ENCODE measurements at places on chromosomes 2 and 18.

- DNase-seq = no peak
Measured at GRCh38 chr2:102834523-102835273, 72.9 kb downstream of the TMEM182 start.

DNA sequence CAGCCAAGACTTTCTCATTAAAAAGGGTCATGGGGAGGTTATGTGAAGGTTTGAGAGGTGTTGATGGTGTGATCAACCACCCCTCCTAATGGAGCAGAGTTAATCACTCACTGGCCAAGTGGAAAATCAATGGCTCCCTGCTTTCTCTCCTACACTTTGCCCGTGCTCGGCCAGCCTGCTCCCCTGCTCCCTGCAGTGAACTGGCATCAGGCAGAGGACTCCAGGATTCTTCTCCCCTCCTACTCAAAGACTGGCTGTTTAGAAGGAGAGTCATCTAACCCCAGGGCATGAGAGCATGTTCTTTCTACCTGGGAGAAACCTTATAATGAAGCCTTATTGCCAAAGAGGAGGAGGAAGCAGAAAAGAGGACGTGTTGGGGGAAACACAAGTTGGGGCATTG lies 74.9 kb downstream of the SGPP2 start:
- no peak for DNase-seq

DNA sequence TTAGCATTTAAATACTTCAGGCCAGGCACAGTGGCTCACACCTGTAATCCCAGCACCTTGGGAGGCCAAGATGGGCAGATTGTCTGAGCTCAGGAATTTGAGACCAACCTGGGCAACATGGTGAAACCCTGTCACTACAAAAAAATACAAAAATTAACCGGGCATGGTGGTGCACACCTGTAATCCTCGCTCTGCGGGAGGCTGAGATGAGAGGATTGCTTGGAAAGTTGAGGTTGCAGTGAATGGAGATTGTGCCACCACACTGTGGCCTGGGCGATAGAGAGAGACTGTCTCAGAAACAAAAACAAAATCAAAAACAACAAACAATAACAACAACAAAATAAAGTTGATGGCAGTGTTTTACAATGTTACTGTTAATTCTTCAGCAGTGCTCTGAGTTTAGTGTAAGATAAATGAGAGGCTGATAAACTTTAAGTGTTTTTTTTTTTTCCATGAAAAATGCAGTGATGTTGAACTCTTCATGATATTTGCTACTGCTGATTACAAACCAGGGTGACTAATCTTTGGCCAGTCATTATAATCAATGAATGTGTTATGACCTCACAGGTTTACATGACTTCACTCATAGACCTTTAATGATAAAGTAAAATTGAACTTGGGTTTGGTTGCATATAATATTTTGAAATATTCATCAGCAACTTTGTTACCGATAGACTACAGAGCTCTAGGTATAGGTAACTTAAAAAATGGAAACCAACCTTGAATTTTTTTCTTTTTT lies 2.5 kb downstream of the ITGAV start:
- no peak for DNase-seq

- no peak for DNase-seq
Measured at GRCh38 chr2:196980473-196980872, 54.0 kb upstream of the PGAP1 start.

- DNase-seq = no peak
Measured at GRCh38 chr18:45066886-45067285, 386.2 kb downstream of the SETBP1 start.

- no peak for DNase-seq
Measured at GRCh38 chr2:45885171-45885621, 233.7 kb downstream of the PRKCE start.

DNA sequence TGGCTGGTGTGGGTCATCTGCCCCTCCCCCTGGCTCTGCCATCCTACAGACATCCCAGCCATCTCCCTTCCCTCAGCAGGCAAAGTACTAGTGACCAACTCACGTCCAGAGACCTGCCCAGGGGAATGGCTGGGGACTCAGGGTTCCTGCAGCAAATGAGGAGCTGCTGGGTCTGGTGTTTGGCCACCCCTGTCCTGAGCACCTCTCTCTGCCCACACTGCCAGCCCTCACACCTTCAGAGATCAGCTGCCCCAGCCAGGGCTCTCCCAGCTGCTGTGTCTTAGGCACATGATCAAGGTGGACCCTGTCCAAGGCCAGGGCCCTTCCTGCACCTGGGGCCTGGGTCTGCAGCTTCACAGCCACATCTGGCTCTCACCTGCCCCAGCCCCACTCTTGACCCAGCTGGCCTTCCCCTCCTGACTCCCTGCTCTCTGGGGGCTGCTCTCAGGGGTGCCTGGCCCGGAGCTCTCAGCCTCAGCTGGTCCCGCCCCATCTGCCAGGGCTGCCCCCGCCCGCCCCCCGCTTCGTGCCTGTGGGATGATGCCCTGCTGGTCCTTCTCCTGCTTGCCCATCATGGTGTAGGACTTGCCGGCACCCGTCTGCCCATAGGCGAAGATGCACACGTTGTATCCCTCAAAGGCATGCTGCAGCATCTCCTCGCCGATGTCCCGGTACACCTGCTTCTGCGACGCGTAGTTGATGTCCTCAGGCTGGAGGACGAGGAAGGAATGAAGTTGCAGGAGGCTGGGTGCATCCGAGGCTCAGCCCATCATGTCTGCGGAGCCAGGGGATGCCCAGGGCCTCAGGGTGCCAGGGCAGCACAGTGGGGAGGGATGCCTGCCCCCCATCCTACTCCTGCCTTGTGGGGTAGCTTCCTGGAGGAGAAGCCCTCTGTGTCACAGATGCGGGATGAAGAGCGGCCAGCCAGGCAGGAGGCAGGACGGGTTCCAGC lies 32.2 kb downstream of the KIF1A start:
- no peak for DNase-seq

DNA sequence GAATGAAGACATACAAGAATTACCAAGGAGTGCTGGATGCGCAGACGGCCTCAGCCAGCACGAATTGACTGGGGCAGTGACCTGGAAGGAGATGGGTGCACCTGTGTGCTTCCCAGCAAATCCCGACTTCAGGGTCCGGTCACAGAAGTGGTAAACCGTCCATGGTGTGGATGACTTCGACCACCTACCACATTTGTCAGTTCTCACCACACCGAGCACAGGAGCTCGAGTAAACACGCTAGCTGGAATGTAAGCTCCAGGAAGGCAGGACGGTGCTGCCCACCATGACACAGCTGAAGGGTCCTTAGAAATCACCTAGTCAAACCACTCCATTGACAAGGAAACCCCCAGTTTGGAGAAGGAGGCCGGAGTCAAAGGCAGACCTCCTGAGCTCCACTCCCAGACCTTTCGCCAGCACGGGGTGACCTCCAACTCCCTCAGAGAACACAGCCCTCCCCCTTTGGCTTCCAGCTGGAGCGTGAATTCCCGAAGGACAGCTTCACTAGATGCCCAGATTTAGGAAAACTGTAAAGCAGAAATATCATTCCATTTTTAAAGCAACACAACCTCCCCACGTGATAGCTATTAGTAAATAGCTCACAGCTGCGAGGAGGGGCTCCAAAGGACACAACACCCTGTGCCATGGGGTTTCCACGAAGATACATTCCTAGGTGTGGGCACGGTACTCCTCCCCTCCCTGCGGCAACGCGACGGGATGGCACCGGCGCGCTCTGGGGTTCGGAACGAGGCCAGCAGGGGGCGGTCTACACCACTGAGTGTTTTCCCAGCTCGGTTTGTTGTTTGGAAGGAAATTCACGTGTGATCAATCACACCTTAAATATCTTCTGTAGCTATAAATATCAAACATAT lies 34.1 kb upstream of the GNAL start:
- peak; percentile 6 for DNase-seq

- no peak for DNase-seq
Measured at GRCh38 chr2:67858886-67859285, 203.9 kb downstream of the C1D start.

DNA sequence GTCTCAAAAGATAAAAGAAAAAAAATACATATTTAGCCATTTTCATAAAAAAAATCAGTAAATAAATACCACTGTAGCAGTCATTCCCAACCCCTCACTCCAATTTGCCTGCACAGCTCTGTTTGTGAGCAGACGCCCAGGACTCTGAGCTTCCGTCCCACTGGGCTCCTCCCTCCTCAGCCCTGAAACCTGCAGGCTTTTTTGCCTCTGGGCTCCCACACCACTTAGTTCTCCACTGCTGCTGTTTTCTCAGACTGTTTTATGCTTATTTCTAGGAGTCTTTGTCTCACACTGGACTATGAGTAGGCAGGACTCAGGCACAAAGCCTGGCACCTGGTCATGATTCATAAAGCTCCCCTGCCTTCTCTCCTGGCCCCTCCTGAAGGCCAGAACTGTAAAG lies 6.1 kb upstream of the CXCR1 start:
- DNase-seq = no peak

DNA sequence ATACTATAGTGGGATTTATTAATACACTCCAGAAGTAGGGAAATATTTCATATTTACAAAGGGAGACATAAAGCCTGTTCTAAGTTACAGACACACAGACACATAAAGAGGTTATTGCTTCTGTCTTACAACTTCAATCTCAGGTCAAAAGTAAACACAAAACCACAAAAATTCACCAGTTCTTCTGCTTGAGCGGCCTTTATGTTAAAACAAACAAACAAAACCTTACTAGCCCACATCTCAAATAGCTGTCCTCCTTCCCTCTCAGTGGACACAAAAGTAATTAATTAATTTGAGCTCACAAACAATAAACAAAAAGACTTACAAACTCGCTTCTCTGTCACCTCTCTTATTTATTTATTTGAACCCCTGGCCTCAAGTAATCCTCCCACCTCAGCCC lies 1.5 kb upstream of the ASNSD1 start:
- no peak for DNase-seq

GRCh38 chr2:30266051-30266621 lies 34.8 kb downstream of the LBH start:
- peak; percentile 27 for DNase-seq

- no peak for DNase-seq
Measured at GRCh38 chr2:197130318-197130717, 180.3 kb downstream of the ANKRD44 start.

DNA sequence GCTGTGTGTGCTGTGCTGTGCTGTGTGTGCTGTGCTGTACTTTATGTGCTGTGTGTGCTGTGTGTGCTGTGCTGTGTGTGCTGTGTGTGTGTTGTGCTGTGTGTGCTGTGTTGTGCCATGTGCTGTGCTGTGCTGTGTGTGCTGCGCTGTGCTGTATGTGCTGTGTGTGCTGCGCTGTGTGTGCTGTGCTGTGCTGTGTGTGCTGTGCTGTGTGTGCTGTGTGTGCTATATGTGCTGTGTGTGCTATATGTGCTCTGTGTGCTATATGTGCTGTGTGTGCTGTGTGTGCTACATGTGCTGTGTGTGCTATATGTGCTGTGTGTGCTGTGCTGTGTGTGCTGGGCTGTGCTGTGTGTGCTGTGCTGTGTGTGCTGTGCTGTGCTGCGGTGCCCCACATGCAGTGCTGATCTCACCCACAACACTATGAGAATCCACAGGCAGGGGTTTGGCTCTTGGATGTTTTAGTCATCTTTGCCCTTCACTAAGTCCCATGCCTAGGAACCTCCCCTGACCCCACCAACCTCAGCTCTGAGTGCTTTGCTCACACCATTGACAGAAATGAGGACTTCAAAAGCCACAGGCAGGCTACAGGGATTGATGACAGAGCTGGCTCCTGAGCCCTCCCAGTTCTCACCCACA lies 30.5 kb upstream of the MAL start:
- no peak for DNase-seq

DNA sequence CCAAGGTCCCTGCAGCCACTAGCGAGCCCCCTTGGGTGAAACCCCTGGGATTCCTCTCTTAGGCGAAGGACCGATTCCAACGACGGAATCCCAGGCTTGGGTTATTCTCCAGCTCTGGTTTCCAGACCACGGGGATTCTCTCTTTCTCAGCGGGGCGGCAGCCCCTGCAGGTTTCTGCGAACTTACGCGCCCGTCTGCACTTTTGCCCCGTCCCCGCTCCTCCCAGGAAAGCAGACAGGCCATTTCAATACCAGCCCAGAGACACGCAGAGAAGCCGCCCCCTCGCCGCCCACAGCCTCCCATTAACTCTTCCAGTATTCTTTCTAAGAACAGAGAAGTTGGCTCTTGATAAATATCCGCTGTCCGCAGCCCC lies 1.2 kb downstream of the CBLN2 start:
- DNase-seq = no peak

DNA sequence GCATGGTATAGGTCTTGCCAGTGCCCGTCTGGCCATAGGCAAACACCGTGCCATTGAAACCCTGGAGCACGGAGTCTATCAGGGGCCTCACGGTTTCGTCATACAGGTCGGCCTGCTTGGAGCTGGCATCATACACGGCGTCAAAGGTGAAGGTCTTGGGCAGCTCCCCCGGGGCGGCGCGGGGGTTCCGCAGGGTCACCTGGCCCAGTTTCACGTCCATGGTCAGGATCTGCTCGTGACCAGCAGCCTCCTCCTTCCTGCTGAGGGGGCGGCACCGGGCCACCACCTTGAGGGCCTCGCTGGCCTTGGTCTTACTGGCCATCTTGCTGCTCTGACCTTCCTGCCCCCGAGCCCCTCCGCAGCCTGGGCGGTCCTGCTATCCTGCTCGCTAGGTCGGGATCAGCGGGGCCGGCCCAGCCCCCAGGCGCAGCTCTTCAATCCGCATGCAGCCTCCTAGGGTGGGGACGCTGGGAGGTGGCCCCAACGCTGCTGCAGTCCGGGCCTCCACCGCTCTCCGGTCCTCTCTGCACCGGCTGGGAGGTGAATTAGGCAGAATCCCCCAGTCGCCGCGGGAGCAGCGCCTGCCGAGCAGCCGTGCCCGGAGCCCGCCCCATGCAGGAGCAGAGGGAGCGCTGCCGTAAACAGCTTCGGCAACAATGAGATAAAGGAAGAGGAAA lies 563 bp downstream of the KIF3C start:
- DNase-seq = no peak

GRCh38 chr2:230227216-230227615 lies 1.7 kb downstream of the SP140 start:
- no peak for DNase-seq

GRCh38 chr18:67232991-67233390 lies 283.5 kb downstream of the DSEL start:
- no peak for DNase-seq

DNA sequence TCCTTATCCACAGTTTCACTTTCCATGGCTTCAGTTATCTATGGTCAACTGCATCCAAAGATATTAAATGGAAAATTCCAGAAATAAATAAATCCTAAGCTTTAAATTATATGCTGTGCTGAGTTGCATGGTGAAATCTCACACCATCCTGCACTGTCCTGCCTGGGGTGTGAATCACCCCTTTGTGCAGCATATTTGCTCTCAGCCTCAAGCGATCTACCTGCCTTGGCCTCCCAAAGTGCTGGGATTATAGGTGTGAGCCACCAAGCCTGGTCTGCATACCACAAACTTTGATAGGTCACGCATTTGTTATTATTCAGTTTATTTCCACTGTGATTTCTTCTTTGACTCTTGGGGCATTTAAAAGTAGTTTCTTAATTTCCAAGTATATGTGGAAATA lies 117.2 kb downstream of the SPIRE1 start:
- no peak for DNase-seq

- no peak for DNase-seq
Measured at GRCh38 chr18:24502667-24503523, 42.5 kb downstream of the HRH4 start.

GRCh38 chr2:46818819-46819218 lies 96.8 kb downstream of the MCFD2 start:
- DNase-seq = no peak

GRCh38 chr18:78713069-78713468 lies 266.5 kb upstream of the SALL3 start:
- DNase-seq = no peak
